Mucosa of descending colon (tissue), 3 donors: ENCODE measurements at places on chromosomes 11 and 22.

- DNase-seq, result no peak
These were observed 11.3 kb downstream of the IZUMO1R start for GRCh38 chr11:94315664-94316063.

DNA sequence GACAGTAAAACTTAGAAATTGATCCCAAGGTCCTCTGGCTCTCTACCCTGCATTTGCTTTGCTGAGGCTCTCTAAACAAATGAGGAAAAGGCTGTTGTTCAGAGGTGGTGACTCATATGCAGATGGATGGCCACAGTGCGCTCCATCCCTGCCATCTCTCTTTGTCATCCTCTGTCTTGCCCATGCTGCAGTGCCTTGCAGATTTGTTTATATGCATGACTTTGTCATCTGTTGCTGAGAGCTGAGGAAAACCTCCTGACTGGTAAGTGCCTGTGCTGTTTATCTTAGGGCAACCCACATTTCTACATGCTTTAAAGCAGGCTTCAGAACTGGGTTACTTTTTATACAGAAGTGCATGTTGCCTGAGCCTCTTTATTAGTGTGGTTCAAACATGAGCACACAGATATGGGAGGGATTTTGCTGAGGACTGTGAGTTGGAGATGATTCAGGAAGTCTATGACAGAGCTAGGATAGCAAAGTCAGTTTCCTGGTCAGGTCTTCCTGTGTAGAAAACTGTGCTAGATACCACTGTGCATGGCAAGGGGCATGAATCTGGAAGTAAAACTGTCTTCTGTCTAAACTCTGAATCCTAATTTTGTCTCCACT lies 57.4 kb downstream of the JAM3 start:
- no peak for DNase-seq

- DNase-seq, result no peak
These were observed 125.1 kb downstream of the BCR start for GRCh38 chr22:23305321-23305910.

DNA sequence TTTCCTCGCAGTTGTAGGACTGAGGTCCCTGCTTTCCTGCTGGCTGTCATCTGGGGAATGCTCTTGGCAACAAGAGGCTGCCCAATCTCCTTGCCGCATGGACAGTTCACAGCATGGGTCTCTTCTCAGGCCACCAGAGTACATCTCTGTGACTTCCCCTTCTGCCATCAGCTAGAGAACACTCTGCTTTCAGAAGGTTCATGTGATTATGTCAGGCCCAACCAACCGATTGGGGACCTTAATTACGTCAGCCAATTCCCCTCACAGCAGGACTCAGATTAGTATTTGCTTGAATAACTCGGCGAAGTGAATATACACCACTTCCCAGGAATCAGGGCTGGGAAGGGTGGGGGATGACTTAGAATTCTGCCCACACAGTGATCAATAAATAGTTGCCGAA lies 61.9 kb upstream of the CSNK2A3 start:
- DNase-seq, result no peak

- DNase-seq, result no peak
These were observed 36.7 kb downstream of the ACO2 start for GRCh38 chr22:41505511-41506220.

DNA sequence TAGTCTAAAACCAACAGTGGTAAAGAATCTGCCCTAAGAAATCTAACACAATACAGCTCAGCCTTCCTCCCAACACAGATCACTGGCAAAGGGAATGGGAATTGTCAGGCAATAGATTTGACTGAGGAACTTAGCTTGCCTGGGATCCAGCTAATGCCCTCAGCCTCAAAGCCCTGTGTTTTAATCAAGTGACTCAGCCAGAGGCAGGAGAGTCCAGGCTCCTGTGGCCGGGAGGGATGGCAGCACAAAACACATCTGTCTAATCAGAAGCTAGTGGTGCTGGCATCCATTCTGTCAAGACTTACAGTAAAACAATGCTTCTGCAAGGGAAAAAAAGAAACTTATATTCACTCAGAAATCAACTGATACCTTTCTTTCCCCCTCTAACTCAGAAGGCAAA lies 5.6 kb downstream of the SYTL2 start:
- DNase-seq, result no peak

GRCh38 chr11:70487756-70488155 lies 89.4 kb downstream of the CTTN start:
- no peak for DNase-seq

DNA sequence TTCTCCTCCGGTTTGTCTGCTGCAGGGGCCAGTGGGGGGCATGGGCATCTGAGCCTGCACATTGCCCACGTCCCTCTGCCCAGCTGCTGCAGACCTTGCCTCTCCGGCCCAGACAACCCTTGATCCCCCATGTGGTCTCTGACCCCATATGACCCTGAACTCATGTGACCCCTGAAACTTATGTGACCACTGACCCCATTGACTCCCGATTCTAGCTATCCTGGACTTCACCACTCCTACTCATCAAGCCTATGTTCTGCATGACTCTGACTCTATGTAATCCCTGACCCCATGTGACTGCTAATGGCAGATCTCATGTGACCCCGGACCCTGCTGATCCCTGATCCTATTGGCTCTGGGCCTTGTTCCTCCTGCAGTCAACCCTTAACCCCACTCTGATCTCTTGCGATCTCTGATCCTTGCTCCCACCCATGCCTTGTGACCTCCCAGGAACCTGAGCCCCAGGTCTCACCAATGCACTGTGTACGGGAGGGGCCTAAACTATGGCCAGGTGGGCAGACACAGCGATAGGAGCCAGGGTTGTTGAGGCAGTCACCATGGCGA lies 5.7 kb downstream of the LTBP3 start:
- no peak for DNase-seq

DNA sequence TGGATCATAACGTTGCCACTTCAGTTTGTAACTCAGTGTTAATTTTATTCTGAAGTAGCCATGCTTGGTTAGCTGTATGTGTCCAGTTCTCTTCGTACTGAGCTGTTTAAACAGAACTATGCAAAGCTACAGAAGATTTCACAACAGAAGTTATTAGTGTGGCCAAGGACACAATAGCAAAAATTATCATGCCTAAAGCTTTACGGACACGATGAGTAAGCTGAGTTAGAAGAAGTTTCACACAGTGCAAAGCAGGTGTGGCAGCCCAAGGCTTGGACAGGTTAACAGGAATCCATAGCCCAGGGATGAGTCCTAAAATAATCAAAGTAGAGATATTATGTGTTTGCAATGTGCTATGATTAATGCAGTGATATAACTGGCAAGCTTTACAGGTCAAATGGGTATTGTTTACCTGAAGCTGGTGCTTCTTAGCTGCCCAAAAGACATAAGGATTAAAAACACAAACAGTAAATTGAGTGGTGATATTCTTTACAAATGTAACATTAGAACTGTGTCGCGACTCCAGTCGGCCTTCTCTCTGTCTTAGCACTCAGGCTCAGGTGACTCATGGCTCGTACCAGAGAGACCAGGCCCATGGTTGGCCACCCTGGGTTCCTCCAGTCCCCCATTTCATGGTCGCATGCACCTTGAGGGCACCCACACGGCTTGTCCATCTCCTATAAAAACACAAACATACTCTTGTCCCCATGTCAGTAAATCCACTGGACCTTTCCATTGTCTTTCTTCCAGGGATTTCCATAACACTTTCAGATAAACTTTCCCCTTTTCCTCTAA lies 35.5 kb upstream of the NCAM1 start:
- no peak for DNase-seq

- DNase-seq, result no peak
These were observed 5.4 kb downstream of the RELT start for GRCh38 chr11:73381589-73381988.

DNA sequence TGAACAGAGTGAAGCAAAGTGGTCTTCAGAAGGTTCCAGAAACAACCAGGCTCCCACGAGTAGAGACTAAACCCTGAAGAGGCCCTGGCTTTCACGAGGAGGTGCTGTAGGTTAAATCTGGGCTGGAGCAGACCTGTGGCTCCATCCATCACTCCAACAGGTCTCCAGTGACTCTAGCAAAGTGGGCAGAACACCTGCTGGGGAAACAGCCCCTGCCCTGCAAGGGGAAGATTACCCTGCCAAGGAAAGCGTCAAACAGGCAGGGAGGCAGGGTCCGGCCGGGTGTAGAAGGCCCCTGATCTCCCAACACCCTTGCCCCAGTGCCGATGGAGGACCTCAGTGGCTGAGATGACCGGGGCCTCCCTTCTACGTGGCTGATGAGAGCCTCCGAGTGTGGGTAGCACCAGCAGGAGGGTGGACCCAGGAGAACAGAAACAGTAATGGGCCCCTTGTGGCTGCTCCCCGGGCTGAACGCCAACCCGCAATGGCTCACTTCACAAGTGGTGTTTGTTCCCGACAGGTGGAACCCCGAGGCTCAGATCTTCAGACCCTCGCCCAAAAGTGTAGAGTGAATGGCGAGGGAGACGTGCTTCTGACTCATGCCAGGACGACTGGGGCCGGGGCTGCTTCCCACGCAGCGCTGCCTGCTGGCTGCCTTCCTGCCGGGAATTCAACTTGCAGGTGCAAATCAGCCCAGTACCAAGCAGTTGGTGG lies 112.0 kb downstream of the SHANK2 start:
- no peak for DNase-seq

DNA sequence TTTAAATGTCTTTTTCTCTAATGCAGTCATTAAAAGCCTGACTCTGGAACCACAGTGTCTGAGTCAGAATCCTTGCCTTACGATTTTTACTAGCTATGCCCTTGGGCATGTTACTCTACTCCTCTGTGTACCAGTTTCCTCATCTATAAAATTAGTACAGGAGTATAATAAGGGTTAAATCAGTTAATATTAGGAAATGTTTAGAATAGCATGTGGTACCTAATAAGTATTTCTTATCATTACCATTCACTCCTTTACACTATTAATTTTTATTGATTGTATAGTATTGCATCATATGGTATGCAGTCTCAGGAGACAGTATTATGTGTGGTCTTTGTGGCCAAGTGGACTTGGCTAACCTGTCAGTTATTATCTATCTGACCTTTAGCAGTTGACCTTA lies 68.2 kb downstream of the METTL15 start:
- DNase-seq, result no peak

DNA sequence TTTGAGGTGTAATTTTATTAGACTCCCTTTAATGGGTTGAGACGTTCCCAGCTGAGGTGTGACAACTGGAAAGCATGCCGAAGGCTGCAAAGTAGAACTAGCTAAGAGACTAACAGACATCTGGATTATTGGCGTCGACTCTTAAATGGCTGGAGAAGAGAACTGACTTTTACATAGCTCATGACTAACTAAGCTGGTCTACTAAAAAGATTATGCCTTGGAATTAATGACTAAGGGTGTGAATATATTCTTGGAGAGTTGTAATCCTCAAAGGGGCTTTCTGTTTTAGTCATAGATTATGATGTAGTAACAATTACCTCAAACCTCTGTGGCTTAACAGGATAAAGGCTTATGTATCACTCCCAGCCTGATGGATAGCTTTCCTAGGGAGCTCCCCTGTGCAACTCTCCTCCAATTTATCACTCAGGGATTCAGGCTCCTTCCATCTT lies 39.5 kb upstream of the SLC5A12 start:
- DNase-seq, result no peak

DNA sequence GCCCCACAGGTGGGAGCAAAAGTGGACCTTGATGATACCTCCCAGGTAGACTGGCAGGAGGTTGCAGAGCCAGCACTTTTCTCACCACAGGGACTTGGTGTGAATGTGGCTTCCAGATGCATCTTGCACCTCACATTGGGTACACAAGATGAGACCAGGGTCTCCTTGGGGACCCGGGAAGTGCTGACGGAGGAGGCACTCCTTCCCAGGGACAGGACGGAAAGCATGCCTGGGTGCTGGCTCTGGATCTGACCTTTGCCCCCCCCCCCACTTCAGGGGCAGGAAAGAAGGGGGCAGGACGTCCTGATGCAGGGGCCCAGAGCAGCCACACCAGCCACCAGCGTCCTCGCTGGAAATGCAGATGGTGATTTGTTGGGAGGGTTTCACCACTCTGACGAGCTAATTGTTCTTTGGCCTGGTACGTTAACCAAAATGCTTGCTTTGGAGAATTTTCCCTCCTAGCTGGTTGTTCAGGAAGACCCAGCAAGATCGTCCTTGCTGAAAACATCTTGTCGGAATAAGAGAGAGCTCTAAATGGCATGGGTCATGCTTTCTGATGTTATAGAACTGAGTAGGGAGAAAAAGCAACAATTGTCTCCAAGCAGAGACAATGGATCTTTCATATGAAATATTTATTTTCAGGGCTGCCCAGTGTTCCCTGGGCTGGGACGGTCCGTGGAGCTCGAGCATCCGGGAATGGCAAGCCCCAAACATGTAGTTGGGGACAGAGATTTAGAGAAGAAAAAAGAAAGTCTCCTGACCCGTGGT lies 74.4 kb upstream of the PPARA start:
- DNase-seq, result no peak

DNA sequence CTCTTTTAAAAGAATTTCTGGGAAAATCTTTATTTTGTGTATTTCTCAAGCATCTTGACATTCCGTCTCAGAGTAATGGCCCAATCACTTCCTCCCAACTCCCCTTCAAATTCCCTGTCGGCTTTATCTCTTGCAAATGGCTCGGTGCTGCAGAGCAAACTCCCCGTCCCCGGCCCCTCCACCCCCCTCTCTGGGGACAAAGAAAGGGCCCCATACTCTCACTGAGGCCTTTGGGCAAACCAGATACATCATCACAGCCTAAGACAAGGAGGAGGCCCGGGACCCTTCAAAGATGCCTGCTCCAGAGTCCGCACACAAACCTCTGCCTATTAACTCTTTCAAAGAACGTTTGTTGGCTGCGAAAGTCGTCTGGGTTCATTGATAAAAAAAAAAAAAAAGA lies 3.9 kb upstream of the SMIM38 start:
- no peak for DNase-seq

- DNase-seq, result no peak
These were observed 63.1 kb downstream of the PRSS23 start for GRCh38 chr11:86863476-86863875.

GRCh38 chr22:19937616-19938473 lies 3.7 kb upstream of the COMT start:
- DNase-seq, result no peak

GRCh38 chr11:8094656-8095055 lies 13.6 kb downstream of the TUB start:
- DNase-seq, result no peak
